Naive thymus-derived CD4-positive, alpha-beta T cell (primary cell): ENCODE measurements at places on chromosomes 12 and 14. TPM values are rescaled to one million over a fixed set of nuclear protein-coding genes. Genes with fewer than 3 reads are reported as not detected.

DNA sequence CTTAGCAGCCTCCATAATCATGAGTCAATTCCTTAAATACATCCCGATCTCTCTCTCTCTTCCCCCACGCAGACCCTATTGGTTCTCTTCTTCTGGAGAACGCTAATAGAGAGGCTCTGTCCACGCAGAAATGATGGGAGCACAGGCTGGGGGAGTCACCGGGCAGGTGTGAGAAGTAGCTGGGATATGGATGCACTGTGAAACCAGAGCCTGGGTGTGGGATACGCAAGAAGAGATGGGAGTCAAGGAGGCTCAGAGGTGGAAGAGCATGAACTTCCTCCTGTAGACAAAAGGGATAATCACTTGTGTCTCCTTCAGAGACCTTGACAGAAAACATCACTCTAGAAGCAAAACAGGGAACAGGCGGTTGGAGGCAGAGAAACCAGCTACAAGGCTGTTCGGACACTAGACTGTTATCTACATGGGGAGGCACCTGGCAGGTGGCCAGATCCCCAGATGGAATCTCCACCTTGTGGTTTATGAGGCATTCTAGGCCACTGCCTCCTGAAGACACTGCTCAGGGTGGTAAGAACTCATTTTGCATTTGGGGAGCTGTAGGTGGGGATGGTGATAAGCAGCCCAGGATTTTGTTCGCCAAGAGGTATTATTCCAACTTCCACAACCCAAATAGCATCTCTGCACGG is 7.2 kb upstream of the SELPLG start:
- no peaks in the 10 kb centered on the region for H3K27me3 ChIP-seq
- no peaks in the 10 kb centered on the region for H3K36me3 ChIP-seq
- H3K4me3 ChIP-seq: no peak overlapping the region
- no peak overlapping the region for H3K27ac ChIP-seq
- no peak for DNase-seq
- peaks cover 22% of the 10 kb centered on the region for H3K4me1 ChIP-seq

DNA sequence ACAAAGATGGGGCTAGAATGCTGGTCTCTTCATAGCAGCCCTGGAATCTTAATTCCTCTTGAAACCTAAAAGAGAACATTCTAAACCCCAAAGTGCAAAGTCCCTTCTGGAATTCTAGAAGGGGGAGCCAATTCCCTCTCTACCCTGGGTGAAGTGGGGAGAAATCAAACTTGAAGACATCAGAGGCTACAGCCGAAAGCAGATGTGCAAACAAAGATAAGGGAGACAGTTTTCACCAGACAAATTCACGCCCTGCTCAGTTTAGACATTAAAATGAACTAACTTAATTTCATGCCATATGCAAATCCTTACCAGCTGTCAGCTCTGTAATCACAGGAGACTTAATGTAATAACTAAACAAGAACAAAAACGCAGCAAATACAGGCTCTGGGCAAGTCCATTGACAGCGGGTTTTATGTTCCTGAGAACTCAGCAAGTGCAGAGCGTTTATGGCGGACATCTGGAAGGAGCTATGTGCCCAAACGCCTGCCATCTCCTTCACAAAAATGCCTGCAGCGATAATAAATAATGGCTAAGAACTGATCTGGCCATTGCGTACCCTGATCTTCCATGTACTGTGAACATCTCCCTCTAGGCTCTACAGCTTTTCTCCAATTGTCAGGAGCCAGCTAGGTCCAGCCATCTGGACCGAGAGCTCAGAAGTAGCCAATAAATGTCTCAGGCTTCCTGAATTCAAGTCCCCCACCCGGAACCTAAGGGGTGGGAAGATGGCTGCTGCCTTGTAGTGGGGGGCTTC is 19.1 kb upstream of the FICD start:
- no peak overlapping the region for H3K27ac ChIP-seq
- no peaks in the 10 kb centered on the region for H3K27me3 ChIP-seq
- no peak for DNase-seq
- no peaks in the 10 kb centered on the region for H3K36me3 ChIP-seq
- H3K4me1 ChIP-seq: no peaks in the 10 kb centered on the region
- H3K4me3 ChIP-seq: no peak overlapping the region

Gene FSCB
- total RNA-seq: not detected

DNA sequence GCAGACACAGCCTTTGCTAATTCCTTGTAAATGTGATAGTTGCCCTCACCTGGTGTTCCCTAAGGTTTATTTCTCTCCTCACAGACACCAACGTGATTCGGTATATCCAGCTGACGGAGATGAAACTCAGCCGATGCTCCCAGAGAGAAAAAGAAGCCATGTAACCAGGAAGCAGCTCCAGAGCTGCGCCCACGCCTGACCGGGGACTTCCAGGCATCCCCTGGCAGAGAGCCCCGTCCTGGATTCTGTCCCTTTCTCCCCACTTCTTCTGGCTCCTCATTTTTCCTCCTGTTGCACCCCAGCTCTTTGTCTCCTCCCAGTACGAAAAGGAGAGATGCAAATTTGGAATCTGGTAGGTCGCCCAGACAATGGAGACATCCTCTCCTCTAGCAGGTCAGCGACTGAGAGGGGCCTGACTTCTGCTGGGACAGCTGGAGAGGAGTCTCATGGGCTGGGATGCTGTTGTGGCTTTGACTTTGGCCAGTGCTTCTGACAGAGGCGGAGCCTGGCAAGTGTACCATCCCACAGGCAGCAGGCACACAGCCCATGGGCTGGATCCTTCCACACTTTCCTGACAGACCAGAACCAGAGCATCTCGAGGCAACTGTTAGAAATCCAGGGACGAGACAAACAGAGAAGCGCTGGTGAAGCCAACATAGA is 29.4 kb downstream of the TTC9 start:
- no peak for DNase-seq
- no peaks in the 10 kb centered on the region for H3K36me3 ChIP-seq
- no peaks in the 10 kb centered on the region for H3K27me3 ChIP-seq

DNA sequence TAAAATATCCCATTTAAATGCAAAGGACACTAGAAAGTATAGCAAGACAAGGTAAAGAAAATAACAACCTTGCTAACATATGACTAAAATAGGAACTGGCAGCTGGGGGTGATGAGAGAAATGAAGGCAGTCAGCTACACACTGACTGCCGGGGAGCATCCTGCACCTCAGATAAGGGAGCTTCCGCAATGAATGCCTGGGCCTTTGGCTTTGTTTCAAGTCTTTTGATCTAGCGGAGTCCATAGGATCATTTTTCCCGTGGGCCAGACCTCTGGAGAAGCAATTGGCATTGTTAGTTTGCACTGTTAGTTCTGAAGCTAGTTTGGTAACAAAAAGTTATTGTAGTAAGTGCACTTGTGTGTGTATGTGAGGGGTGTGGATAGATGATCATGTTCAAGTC is 639.9 kb downstream of the DIO2 start:
- no peaks in the 10 kb centered on the region for H3K36me3 ChIP-seq
- H3K27me3 ChIP-seq: peaks cover 3% of the 10 kb centered on the region
- H3K27ac ChIP-seq: no peak overlapping the region
- H3K4me3 ChIP-seq: no peak overlapping the region
- no peak for DNase-seq
- no peaks in the 10 kb centered on the region for H3K4me1 ChIP-seq

- no peaks in the 10 kb centered on the region for H3K4me1 ChIP-seq
- H3K4me3 ChIP-seq: no peak overlapping the region
- no peak for DNase-seq
- no peaks in the 10 kb centered on the region for H3K36me3 ChIP-seq
Observed at GRCh38 chr12:56877195-56878009, 56.8 kb downstream of the SDR9C7 start.

- H3K36me3 ChIP-seq: peaks cover 14% of the 10 kb centered on the region
- no peak for DNase-seq
- no peaks in the 10 kb centered on the region for H3K27me3 ChIP-seq
- H3K4me3 ChIP-seq: no peak overlapping the region
- H3K4me1 ChIP-seq: no peaks in the 10 kb centered on the region
Observed at GRCh38 chr12:113835433-113835832, 130.7 kb downstream of the RBM19 start.

- no peaks in the 10 kb centered on the region for H3K4me1 ChIP-seq
- no peak overlapping the region for H3K4me3 ChIP-seq
- no peaks in the 10 kb centered on the region for H3K36me3 ChIP-seq
- no peak for DNase-seq
- no peaks in the 10 kb centered on the region for H3K27me3 ChIP-seq
Observed at GRCh38 chr12:92070864-92071445, 74.7 kb downstream of the BTG1 start.

Gene NGB
- total RNA-seq: not detected

GRCh38 chr14:69855180-69855832 is 23.9 kb upstream of the SMOC1 start:
- H3K27me3 ChIP-seq: no peaks in the 10 kb centered on the region
- H3K4me1 ChIP-seq: no peaks in the 10 kb centered on the region
- DNase-seq: no peak
- H3K36me3 ChIP-seq: no peaks in the 10 kb centered on the region
- H3K27ac ChIP-seq: no peak overlapping the region
- no peak overlapping the region for H3K4me3 ChIP-seq

Gene PTCSC3
- not detected in 2 replicates for total RNA-seq

- H3K4me3 ChIP-seq: peak overlapping the region; percentile 96
- H3K27ac ChIP-seq: peak overlapping the region; percentile 87
- no peak for DNase-seq
- no peaks in the 10 kb centered on the region for H3K27me3 ChIP-seq
Observed at GRCh38 chr12:132986885-132987225, 688 bp downstream of the ZNF26 start.

Gene KRT86
- total RNA-seq: not detected

Gene PDZRN4
- total RNA-seq: not detected

Gene CNTN1
- not detected for total RNA-seq

DNA sequence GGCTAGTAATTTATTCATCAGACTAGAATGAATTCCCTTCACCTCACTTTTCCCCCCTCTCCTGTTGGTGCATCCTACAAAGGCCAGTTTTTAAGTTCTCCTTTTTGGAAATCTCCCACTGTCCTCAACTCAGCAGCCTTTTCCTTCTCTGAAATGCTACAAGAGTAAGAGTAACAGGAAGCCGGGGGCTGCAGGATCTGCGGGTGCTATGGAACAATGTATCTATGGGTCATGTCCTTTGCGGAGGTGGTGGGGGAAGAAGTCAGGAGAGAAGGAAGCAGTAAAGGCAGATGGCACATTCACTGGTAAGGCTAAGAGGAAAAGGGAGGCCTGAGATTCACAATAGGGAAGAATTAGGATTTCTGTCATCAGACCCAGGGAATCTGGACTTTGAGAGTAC is 22.2 kb upstream of the TESC start:
- H3K27ac ChIP-seq: no peak overlapping the region
- no peak for DNase-seq
- H3K27me3 ChIP-seq: no peaks in the 10 kb centered on the region
- no peaks in the 10 kb centered on the region for H3K36me3 ChIP-seq

Gene DAAM1
- 17.1 TPM for total RNA-seq

DNA sequence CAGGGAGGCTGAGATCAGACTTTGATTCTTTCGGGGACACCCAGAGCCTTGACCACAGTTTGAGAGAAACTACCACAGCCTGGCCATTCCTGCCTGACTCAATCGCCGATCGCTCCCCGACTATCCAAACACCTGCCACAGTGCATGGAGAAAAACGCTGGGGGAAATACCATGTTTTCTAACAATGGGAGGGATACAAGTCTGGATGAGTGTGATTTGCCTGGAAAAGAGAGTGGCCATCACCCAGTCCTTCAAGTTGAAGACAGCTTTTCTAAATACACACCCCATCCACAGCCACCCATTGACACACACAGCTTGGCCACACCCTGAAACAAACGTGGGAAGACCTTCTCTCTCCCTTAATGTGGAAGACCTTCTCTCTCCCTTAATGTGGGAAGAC is 6.7 kb upstream of the VASH1 start:
- H3K4me3 ChIP-seq: no peak overlapping the region
- H3K27ac ChIP-seq: no peak overlapping the region
- no peaks in the 10 kb centered on the region for H3K4me1 ChIP-seq
- no peaks in the 10 kb centered on the region for H3K27me3 ChIP-seq
- DNase-seq: no peak

DNA sequence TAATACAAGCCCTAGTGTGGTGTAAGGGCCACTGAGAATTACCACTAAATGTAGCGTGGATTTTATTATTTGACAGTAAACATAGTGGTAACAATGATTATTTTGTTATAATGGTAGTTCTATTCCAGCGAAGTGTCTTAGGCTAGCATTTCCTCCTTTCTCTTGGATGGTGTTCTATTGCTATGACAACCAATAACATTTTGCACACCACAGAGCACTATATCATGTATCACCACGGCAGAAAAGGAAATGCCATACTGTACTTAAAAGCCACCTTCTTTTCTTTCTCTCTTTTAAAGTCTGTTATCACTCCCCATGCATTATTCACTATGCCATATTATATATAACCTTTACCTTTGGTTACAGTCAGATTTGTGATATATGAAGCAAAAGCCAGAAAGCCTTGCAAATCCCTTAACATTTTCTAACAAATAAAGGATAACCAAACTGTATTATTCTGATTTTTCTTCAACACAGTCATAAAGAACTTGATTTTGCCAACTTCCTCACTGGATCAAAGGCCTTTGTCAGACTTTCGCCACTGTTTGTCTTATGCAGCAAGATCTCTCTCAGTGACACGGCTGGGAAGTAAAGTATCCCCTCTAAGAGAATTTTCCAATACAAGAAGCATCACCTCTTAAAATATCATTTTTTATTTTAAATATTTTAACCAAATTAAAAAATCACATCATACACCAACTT is 195.8 kb downstream of the FOXN3 start:
- H3K4me3 ChIP-seq: no peak overlapping the region
- H3K36me3 ChIP-seq: no peaks in the 10 kb centered on the region
- H3K27me3 ChIP-seq: no peaks in the 10 kb centered on the region
- H3K4me1 ChIP-seq: no peaks in the 10 kb centered on the region

Gene CCDC198
- not detected for total RNA-seq

- no peak overlapping the region for H3K4me3 ChIP-seq
- DNase-seq: no peak
- H3K27ac ChIP-seq: peak overlapping the region; percentile 89
- no peaks in the 10 kb centered on the region for H3K27me3 ChIP-seq
- H3K4me1 ChIP-seq: peaks cover 41% of the 10 kb centered on the region
Observed at GRCh38 chr12:46367351-46368029, 5.1 kb downstream of the SLC38A2 start.

GRCh38 chr14:58712357-58712756 is 74.6 kb downstream of the DACT1 start:
- H3K27ac ChIP-seq: no peak overlapping the region
- H3K4me1 ChIP-seq: no peaks in the 10 kb centered on the region
- H3K36me3 ChIP-seq: no peaks in the 10 kb centered on the region
